ENCODE measurements at places on chromosomes 5 and 9.

DNA sequence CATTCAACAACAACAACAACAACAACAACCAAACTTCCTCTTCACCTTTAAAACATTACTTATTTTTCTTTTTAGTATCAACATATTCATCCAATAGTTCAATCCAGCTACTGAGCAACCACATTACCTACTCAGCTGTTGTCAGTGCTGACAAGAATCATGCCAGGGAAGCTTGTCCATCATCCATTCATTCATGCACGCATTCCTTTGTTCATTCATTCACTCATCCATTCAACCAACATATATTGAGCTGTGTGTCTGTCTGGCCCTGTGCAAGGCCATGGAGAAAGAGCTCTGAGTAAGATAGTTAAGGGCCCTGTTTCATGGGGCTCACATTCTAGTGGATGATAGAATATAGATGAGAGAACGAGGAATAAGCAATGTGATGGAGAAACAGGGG, 80.2 kb upstream of the TBC1D2 start:
- DNase-seq, result no peak

DNA sequence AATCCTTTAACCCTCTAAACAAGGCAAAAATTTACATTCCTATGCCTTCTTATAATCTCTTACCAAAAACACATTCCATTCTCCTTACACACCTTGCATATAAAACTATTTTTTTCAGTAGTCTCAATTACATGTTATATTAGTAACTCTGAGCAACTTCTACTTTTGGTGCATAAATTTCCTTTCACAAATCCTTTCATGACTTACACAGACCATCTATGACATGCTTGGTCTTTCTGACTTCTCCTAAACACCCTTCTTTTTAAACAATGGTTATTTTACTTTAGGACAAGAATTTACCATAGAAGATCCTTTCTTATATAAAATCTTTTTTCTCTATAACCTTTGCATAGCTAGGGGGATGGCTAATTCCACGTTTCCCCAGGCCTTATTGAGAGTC, 208.0 kb upstream of the ARRDC3 start:
- DNase-seq, result peak; percentile 3

GRCh38 chr9:37454238-37454637, 11.0 kb downstream of the ZBTB5 start:
- no peak for DNase-seq

DNA sequence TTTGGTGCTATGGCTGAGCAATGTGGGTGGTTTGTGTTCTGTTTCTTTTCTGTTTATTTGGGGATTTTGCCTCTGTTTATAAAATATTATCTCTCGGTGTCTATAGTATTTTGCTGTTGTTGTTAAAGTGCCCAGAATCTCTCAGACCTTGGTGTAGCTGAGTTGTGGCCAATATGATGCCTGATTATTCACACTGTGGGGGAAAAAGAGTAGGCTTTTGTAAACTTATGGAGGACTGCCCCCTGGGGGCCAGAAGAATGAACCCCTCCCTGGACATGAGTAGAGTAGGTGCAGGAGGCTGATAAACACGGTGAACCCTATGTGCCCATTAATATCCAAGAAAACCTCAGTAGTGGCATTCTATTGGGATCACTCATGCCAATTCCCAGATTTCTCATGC, 49.0 kb upstream of the DPYSL3 start:
- peak; percentile 57 for DNase-seq

GRCh38 chr5:142421621-142422397, 97.0 kb upstream of the SPRY4 start:
- DNase-seq, result no peak

GRCh38 chr5:134554319-134555222, 29.1 kb downstream of the JADE2 start:
- no peak for DNase-seq

DNA sequence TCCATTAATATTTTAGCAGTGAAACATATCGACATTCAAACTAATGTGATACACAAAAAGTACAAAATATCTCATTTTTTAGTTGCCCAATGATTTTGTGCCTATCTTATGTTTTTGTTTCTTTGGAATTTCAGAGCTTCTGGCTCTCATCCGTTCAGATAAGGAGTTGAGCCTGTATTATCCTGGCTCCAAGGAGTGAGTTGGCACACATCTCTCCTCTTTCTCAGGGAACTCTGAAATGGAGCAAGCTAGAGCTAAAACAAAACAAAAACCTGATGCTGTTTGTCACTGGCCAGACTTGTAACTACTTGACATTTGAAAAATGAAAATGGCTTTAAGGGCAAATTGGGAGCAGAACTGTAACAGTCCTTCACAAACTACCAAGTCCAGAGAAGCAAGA, 131.3 kb upstream of the SLC28A3 start:
- no peak for DNase-seq

- DNase-seq, result no peak
These were observed 67.9 kb upstream of the CHSY3 start for GRCh38 chr5:129836321-129836720.

DNA sequence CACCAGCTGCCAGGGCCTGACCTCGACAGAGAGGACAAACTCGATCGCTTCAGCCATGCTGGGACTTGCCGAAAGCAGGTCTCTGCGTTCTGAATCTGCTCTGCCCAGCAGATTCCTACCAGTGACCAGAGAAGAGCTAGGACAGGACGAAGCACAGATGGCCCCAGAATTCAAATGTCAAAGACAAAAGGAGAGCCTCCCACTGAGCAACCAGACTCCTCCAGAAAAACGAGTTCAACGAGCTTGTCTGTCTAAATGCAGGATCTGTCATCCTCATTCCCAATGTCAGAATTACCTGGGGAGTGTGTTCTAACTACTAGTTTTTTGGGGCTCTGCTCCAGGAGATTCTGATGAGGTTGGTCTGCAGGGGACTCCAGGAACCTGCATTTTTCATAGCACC, 13.4 kb downstream of the AK8 start:
- no peak for DNase-seq

DNA sequence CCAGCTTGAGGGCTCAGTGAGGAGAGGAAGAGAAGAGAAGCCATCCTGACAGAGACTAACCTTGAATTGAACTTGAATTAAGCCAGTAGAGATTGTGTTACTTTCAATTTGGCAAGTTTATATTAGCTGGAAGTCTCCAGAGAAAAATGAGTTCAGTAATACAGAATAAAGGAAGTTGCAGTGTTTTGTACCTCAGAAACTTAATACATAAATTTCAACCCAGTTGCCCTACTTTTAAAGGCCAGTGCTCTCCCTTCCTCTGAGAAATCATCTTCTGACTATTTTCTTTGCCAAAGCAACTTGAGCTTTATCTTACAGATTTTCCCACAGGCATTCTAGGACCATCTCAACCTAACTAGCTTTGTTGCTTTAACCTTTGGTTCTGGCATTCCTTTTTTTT, 231.0 kb upstream of the GAS1 start:
- DNase-seq, result no peak

DNA sequence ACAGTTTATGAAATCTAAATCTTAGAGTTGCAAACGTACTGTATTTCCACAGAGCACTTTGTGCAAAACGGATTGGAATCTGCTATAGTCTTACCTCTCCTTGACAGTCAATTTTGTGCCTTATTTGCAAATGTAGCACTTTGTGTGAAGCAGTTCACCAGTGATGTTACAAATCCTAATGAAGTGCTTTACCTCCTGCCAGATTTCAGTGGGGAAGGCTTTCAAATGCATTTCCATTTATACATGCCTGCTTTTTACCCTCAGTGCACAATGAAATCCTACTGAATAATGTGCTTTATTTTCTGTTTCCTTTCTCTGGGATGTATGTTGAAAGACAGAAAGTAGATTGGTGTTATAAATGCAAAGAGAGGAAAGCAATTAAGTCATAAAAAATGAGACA, 2141.6 kb upstream of the C9orf72 start:
- DNase-seq, result no peak

DNA sequence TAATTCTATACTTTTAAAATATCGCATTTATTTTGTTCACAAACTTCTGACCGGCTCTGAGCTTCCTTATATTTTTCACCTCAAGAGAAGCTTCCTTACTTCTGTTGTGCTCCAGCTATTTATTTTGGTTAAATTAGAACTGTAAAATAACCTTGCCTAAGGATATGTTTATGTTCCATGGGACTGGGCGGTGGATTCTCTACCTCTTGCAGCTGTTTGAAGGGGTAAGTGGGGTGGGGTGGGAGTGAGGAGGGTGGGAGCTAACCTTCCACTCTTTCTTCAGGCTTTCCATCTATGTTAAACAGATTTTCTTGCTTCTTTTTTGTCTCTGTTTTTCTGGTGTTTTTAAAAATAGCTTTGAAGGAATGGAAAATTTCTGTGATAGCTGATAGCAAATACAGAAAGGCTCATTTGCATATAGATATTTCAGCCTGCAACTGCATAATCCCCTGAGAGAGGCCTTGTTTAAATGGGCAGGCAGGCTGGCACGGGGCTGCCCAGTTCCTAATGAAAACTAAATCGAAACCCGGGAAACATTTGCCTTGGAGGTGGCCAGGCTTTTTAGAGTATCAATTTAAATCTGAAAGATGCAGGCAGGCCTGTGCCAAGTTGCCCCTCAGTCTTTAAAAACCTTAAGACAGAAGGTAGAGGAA, 122.1 kb upstream of the DMAC1 start:
- DNase-seq, result no peak

GRCh38 chr9:135068776-135069415, 18.6 kb upstream of the OLFM1 start:
- DNase-seq, result no peak

- no peak for DNase-seq
These were observed 64.9 kb downstream of the PTTG1 start for GRCh38 chr5:160486573-160486972.

DNA sequence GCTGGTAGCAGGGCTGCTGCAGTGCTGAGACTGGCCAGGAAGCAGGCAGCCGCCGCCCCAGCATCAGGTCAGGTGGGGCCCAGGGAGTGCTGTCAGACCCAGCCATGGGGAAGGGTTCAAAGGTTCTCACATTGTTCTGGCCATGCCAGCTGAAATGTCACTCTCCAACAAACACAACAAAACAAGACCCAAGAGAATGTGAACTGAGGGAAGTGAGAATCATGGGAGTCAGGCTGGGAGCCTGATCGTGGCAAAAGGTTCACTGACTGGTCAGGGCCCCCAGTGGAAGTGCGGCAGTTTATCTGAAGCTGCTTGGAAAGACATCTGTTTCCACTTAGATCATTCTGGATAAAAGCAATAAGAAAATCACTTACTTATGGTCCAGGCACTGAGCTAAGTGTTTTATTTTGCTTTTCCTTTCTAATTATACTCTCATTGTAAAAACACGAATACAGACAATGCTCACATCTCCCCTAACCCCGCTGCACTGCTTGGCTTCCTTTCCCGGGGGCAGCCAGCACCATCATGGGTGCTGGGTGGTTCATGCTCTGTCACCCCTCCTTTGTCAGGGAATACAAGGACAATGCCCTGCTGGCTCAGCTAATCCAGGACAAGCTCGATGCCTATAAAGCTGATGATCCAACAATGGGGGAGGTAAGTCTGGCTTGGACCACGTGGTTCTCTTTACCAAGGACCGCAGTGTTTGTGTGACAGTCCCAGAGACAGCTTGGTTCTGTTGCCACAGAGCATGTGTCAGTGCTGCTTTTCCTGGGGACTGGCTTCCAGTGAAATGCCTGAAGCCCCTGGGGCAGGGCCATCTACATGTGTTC, 41.9 kb upstream of the CFAP157 start:
- DNase-seq, result no peak

DNA sequence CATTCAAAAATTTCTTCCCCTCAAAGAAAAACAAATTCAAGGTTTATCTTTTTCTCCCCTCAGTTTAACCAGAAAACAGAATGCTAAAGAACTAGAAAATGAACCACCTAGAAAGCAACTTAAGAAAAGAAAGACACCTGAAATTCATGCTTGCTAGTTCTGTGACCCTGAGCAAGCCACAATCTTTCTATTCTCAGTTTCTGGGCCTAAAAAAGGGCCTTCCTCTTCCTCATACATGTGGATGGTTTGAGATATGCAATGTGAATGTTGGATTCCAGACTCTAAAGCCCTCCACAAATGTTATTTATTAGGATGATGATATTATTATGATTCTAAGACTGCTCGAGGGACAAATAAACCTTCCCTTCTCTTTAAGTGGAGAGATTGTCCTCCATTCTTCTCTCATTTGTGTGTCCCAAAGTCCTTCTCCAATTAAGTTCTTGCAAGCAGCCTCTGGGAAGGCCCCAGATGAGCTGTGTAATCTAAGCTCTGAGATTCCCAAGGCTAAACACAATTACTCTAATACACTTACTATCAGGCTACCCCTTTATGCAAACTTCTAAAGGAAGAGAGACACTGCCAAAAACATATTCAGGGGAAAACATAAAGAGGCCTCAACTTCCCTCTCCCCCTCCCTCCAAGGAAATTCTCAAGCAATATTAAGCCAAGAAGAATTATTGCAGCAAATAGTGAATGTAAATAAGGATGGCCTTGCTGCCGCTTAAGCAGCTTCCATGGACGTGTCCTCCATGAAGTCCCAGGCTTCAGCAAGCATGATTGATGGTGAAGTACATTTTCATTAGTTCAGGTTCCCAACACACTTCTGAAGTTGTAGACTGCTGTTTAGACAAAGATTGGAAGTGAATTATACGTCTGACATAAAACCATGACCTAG, 80.2 kb downstream of the PRKACG start:
- DNase-seq, result no peak

Measured in mammary epithelial cell (primary cell).